ENCODE measurements at places on chromosomes 16 and 17. TPM values are rescaled to one million over a fixed set of nuclear protein-coding genes. Genes with fewer than 3 reads are reported as not detected.

Gene TBC1D3C
- not detected for total RNA-seq

Gene ZNF785
- 12.4 TPM for total RNA-seq

Gene GDPD3
- 0.86 TPM for total RNA-seq

Gene MFSD11
- total RNA-seq, result 34.8 TPM

Gene CMTM2
- total RNA-seq, result not detected

Gene CHP2
- total RNA-seq, result not detected

Gene PRSS21
- total RNA-seq, result 0.65 TPM

Gene UNC13D
- 2.5 TPM for total RNA-seq

Gene TM4SF5
- total RNA-seq, result not detected

Gene ITGAD
- total RNA-seq, result not detected

Gene EME1
- total RNA-seq, result 0.77 TPM

Gene TEX14
- under 0.01 TPM for total RNA-seq

Gene CACNG4
- not detected for total RNA-seq

Gene NACA2
- total RNA-seq, result not detected

Gene CUEDC1
- total RNA-seq, result 5.1 TPM

Gene ATP2A3
- 0.09 TPM for total RNA-seq

Gene GH1
- not detected for total RNA-seq

Gene PYY
- not detected for total RNA-seq

Gene TMIGD1
- not detected for total RNA-seq

Gene GALR2
- total RNA-seq, result 0.09 TPM

Gene TANC2
- total RNA-seq, result 79.6 TPM

Gene KRTAP9-8
- not detected for total RNA-seq

Gene ABCA9
- 0.34 TPM for total RNA-seq

Gene OR3A2
- not detected for total RNA-seq

Gene CIAO2B
- 151 TPM for total RNA-seq

Gene LHX1
- total RNA-seq, result not detected

Gene HBM
- total RNA-seq, result not detected

Gene ASGR1
- 28.8 TPM for total RNA-seq

Gene MT1X
- 8.6 TPM for total RNA-seq

Gene ABCA3
- total RNA-seq, result 20.8 TPM

Gene CTF1
- total RNA-seq, result 0.33 TPM

Gene CCL4
- total RNA-seq, result not detected

Gene GHDC
- 17.2 TPM for total RNA-seq

Gene FSCN2
- total RNA-seq, result 0.54 TPM

Gene KCNJ12
- under 0.01 TPM for total RNA-seq

Gene CFAP119
- 0.54 TPM for total RNA-seq

Gene TMEM238L
- not detected for total RNA-seq

Gene PROCA1
- 0.26 TPM for total RNA-seq

Gene KIF2B
- not detected for total RNA-seq

Gene MMP28
- total RNA-seq, result 0.33 TPM

Gene MPO
- total RNA-seq, result not detected

Gene GGT6
- not detected for total RNA-seq

Gene TLCD3A
- total RNA-seq, result 13.4 TPM

Gene KRTAP4-1
- not detected for total RNA-seq

Gene NTN3
- total RNA-seq, result 0.09 TPM

Gene ACSM2A
- total RNA-seq, result 0.26 TPM

Gene ZNF423
- 5.9 TPM for total RNA-seq

Gene DYNLRB2
- total RNA-seq, result 0.54 TPM

Gene PTGES3L
- total RNA-seq, result 0.09 TPM

Gene MAP2K6
- 8.9 TPM for total RNA-seq

Gene TBC1D3H
- not detected for total RNA-seq

Measured in dermis lymphatic vessel endothelial cell (primary cell).